ENCODE measurements at places on chromosomes 6 and 20.

DNA sequence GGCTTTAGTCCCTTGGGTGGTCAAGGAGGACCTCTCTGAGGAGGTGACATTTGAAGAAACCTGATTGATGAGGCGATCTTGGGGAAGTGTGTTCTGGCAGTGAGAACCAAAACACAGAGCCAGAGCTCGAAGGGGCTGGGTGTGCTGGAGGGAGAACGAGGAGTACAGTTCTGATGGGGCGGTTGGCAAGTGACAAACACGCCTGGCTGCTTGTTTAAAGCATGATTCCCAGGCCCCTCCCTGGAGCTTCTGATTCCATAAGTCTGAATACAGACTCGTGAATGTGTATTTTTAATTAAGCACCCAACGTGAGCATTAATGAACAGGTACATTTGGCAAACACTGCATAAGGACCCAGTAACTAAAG is 886 bp upstream of the NFATC2 start:
- DNase-seq = no peak

DNA sequence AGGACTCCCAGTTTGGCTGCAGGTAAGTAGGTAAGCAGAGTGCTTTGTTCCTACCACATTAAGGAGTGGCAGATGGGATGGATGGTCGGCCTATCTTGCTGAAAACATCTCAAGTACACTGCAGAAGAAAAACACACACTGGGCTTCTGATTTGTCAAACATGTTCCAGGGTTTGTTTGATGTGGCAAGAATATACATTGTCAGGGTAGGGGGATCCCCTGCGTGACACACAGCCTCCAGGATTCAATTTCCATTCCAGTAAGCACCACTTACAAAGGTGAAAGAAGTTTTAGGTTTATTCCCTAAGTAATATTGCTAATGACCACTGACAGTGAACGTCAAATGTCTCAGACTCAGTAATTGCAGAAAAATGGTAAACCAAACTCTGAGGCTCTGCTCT is 26.0 kb upstream of the KIF16B start:
- no peak for DNase-seq

GRCh38 chr6:122752459-122752858 is 27.1 kb upstream of the FABP7 start:
- DNase-seq = no peak

DNA sequence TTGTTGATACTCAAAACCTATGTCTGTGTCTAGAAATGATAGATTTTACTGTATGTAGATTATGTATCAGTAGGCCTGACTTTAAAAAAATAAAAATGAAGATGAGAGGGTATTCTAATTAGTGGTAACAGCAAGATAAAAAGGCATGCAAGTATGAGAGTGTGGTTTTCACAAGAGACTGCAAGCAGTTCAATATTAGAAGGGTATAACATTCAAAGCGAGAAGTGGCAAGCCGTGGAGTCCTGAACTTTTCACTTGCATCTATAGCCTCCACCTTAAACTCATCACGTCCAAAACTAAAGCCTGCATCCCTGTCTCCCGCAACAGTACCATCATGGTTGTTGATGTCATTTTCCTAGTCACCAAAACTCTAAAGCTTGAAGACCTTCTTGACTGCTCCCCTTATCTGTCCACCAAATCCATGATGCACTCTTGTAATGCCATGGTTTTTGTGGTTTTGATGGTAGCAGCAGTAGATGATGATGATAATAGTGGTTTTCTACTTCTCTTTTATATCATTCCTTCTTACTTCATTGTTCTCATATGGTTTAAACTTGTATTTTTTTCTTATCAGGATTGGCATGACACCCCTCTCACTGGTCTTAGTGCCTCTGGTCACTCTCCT is 9.2 kb upstream of the CGA start:
- DNase-seq = no peak

DNA sequence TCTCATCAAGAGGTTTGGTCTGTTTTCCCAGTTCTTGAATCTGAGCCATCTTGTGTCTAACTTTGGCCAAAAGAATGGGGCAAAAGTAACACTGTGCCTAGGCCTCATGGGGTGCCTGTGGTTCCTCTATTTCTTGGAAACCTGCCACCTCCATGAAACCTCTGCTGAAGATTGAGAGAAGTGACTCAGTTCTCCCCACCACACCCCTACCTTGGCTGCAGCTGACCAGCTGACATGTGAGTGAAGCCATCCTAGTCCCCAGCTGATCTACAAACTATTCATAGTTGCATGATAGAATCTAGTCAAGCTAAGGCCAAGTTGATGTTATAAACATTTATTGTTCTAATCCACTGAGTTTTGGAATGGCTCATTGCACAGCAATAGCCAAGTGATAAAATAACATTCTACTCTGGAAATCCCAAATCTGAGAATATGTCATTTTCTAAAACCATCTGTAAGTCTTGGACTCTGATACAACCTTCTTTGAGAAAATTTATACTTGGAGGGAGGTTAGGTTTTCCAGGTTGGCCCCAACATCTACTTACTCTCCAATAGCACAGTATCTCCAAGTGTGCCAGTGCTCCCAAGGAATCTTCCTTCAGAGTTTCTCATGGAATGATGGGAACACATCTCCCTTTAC is 107.0 kb upstream of the SMLR1 start:
- no peak for DNase-seq

GRCh38 chr6:113171882-113172281 is 685.3 kb upstream of the MARCKS start:
- no peak for DNase-seq

- no peak for DNase-seq
These were observed 288.7 kb downstream of the RNF144B start for GRCh38 chr6:18675881-18676280.

DNA sequence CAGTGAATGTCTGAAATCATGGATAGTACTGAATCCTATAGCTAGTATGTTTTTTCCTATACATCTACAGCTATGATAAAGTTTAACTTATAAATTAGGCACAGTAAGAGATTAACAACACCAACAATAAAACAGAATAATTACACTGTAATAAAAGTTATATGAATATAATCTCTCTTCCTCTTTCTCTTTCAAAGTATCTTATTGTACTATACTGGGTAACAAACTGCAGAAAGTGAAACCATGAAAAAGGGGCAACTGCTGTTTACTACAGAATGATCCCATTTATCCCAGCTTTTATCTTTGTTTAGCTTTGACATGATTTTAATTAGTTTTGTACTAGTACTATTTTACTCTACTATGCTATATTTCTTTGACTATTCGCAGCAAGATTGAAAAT is 25.8 kb downstream of the ESF1 start:
- no peak for DNase-seq

DNA sequence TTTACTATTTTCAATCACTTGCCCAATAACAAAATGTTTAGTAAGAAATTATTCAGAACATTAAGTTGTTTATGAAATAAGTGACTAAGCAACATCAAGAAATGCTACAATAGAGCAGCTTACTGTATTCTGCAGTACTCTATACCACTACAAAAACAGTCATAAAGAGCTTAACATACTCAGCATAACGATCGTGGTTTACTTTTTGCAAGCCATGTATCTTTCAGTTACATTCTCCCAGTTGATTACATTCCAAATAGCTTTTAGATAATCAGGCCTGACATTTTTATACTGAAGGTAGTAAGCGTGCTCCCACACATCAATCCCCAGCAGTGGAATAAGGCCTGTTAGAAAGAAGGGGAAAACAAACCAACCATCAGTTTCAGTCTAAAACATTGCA is 10.7 kb downstream of the SOD2 start:
- no peak for DNase-seq

DNA sequence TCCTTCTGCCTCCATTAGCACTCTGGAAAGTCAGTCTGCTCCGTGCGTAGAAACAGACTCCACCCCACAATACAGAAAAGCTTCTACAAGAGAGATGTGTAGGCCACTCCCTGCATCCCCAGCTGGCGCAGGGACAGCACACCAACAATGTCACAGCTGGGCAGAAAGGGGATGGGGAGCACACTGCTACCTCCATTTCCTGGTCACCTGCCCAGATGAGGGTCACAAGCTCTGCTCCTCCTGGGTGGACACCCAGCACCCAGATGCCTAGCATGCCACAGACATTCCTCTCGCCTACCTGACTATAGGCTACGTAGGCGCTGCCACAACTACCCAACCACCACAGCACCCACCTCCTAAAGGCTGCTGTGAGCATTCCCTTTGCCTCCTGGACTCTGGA is 12.2 kb downstream of the BEND3 start:
- no peak for DNase-seq

- DNase-seq = no peak
These were observed 248.6 kb upstream of the SUPT3H start for GRCh38 chr6:45626087-45626891.
